ENCODE measurements at places on chromosomes 1 and 21.
A peak's percentile ranks its signal among the peaks of the same experiment; 100 is the strongest.

DNA sequence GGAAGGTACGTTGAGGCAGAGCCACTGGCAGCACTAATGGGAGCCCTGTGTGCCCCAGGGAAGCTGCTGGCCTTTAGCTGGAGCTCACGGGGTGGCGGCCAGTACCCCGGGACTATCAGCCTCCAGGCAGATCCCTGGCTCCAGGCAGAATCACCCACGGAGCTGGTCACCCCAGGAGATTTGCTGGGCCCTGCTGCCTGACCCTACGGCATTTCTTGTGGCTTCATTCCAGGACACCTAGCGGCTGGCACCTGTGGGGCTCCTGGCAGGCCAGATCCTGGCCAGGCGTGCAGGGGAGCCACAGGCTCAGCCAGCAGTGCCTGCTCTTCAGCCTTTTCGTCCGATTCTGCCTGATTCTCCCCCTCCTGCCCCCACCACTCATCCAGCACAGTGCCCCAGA, 7.1 kb downstream of the PADI1 start:
- no peak for DNase-seq

DNA sequence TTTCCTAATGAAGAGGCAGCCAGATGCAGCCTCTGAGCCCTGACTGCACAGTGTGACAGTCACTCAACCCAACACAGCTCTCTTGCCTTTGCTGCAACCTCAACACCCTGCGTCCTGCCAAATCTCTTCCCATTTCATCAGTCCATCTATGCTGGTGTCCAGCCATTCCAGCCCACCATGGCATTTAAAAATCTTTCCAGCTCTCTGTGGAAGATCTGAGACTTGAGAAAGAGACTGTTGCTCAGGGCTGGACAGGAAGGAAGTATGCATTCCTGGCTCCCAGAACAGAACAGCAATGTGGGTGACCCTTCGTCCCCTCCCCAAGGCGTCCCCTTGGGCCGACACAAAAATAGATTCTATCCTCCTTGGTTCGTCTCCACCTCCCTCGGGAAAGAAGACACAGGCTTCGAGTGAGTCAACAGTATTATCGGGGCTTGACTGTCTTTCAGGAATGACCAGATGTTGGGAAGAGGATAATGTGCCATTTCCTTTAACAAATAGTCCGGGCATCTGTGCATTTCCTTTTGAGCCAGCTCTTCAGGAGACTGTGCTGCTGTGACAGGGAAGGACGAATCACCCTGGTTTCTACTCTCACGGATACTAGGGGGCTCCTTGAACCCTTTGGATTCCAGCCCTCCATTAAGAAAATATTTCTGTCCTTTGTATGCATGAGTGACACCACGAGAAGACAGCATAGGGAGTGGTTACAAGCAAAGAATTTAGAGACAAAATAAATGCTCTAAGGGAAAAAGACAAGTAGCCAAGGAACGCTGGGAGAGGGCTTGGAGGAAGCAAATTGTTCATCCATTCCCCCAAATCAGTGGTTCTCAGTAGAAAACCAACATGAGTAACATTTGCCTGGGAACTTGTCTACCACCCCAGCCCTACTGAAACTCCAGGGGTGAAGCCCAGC, 111.4 kb upstream of the CDC42BPA start:
- peak; percentile 75 for DNase-seq

DNA sequence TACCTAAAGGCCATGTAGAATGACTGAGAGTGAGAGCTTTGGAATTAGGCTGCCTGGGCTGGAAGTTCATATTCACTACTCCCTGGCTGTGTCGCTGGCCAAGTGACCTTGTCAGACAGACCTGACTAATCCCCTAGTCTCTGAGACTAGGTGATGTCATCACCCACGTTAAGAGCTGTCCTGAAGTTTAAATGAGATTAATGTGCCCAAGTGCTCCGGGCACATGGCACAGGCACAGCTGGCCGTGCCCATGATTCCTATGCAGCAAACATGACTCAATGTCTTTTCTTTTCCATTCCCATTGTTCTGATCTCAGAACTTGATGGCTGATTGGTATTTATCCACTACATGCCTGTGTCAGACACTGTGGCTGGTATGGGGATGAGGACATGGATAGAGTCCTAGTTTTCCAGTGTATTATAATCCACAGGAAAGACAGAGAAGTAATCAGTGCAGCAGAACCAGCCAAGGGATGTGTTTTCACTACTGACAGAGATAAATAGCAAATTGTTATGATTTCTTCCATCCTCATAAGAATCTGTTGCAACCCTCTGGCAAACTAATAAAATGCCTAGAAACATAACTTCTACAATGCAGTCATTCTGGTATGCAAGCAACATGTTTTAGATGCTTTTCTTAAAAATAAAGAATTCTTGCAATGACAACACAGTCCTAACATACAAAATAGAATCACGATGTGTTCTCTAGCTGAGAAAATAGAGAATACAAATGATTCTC, 180.9 kb downstream of the PCP4 start:
- DNase-seq, result no peak

DNA sequence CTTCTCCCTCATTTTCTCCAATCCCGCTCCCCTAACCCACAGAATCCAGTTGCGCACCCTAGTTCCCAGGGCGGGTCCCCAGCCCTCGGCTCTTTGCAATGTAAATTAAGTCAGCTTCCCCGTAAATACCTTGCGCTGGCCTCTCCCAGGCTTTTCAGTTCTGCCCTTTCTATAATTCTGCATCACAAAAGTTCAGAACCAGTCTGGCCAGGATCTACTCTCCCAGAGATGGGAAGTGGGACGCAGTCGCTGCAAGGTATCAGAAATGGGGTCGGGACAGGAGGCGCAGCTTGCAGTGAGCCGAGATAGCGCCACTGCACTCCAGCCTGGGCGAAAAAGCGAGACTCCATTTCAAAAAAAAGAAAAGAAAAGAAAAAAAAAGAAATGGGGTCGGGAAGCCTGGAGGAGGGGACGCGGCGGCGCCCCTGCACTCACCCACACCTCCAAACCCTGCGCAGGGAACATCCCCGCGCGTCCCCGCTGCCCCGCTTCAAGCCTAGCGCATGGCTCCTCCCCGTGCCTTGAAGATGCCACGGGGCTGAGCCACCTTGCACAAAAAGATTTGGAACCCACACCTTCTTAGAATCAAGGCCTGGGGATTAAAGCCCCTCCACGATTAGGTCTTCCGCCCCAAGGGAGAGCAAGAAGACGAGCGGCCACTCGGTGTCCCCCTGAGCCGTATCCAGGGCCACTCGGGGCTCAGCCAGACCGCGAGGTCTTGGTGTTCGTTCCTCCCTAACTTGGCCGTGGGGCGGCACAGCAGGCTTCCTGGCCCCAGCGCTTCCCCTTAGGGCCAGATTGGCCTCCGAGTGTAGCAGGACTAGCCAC, 27.2 kb upstream of the ITLN2 start:
- no peak for DNase-seq

GRCh38 chr1:154422521-154422920, 17.4 kb downstream of the IL6R start:
- DNase-seq, result no peak

DNA sequence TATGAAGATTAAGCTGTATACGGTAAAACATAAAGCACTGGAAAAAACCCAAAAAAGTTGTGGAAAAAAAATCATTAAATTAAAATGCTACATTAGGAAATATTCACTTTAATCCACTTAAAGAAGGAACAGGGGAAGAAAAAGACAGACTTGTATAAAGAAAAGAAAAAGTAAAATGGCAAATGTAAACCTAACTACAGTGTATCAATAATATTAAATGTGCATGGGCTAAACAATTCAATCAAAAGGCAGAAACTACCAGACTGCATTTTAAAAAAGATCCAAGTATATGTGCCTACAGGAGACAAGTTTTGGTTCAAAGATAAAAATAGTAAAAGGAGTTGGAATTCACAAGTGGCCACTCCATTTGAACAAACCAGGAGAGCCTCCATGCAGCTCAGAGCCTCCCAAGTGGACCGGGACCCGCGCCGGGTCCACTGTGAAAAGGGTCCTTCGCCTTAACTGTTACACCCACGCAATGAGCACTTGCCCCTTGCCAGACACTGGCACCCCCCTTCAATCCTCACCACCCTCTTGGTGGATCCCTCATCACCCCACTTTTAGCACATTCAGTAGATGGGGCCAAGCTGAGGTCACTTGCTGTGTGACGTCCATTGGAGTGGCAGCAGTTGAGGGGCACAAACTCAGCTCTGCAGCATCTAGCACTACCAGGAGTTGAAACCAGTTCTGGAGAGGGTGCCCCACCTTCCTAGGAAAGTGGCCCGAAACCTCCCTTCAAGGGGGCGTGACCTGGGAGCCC, 898 bp downstream of the C1orf174 start:
- DNase-seq, result no peak

DNA sequence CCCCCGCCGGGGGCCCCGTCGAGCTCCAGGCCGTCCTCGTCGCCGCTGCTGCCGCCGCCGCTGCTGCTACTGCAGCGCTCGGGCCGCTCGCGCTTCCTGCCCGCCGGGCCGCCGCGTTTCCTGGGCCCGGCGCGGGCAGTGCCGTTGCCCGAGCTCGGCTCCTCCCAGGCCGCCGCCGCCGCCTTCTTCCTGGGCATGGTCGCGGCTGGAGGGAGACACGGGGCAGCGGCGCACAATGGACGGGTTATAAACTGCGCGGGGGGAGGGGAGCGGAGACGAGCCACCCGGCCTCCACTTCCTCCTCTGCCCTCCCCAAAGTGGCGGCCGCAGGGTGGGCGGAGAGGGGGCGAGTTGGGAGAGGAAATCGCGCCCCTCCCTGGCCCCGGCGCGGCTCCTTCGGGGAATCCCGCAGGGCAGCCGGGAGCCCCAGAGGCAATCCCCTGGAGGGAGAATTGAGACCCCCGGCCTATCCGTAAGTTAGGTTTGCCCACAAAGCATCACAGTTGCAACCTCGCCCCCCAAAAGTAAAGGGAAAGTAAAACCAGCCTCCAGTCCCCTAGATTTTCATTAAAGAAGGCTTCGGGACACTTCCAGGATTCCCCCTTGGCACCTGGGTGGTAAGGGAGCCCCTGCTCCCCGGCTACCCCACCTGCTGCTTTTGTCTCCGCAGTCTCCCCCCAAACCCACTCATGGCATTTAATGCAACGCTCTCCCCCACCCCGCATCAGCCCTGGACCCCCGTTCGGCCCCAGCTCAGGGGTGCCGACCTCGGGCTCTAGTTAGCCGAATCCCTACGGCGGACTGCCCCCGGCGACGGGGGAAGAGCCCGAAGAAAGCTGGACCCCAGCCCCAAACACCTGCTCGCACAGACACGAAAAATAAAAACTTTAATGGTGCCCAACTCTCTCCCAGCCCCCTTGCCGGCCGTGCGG, 893 bp downstream of the RCC2 start:
- peak; percentile 52 for DNase-seq

DNA sequence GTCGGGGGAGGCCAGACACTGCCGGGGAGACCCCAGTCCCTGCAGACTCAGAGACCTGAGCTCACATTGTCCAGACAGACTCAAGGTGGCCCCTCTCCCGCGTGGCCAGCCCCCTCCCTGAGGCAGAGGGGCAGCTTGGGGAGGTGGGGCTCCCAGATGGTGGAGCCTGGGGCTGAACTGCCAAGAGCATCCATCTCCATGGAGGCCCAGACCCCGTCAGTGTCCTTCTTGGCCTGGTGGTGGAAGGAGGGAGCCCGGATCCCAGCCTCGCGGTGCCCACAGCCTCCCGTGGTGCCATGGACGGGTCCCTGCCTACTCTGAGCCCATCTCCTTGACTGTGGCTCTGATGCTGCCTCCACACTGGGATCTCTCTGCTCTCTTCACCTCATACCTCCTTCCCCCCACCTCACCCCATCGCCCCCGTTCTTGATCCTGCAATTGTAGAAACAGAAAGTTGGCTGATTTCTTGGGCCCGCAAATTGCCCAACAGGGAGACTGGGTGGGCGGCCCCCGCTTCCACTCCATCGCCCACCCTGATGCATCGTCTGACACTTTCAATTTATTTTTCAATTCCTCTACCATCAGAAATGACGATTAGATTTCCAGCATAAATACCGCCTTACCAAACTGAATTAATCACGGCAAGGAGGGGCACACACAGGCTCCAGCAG, 348.9 kb downstream of the MATN1 start:
- DNase-seq, result no peak

- peak; percentile 13 for DNase-seq
Observed at GRCh38 chr21:34704119-34704518, 35.3 kb downstream of the CLIC6 start.

DNA sequence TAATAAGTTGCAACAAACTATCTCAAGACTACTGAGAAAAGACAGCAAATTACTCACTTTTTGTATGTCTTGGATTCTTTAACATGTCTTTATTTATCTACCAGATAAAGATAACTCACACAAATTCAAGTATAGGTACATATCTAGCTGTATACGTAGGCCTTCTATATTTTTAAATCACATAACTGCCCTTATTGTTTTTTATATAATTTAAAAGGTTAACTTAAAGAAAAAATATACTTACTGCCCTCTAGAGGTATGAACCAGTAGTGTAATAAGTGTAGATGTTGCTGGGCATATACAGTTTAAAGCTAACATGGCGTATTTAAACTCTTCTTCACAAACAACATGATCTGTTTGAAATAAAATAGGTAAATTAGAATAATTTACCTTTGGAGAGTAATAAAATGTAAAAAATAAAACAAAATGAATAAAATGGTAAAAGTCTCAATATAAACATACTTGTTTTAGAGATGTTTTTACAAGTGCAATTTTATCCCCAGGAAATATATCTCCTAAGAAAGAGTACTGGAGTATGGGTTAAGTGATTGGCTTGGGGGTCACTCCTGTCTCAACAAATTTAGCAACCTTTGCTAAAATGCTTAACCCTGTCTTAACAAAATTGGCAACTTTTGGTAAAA, 235.2 kb downstream of the KCNT2 start:
- peak; percentile 63 for DNase-seq

DNA sequence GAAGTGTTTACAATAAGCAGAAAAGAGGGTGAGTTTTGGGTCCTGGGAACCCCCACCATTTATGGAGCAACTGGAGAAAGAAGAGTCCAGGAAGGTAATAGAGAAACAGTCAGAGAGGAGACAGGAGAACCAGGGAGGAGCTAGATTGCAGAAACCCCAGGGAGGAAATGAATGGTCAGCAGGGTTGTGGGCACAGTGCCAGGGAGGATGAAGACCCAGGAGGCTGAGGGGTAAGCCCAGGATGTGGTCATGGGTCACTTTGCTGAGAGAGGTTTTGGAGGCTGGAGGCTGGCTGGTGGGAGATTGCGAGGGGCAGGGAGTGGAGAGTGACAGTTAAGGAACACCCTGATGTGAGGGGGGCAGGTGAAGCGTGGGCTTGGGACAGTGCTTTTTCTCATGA, 169.9 kb upstream of the CSF3R start:
- no peak for DNase-seq

GRCh38 chr1:164558461-164559341, at the start of gene PBX1:
TSS of gene PBX1 (plus strand) at chr1:164559184.
- DNase-seq, result peak; percentile 99

Measured in fibroblast of pulmonary artery (primary cell).